ENCODE measurements at places on chromosomes 3 and 15. TPM values are rescaled to one million over a fixed set of nuclear protein-coding genes. Genes with fewer than 3 reads are reported as not detected.

DNA sequence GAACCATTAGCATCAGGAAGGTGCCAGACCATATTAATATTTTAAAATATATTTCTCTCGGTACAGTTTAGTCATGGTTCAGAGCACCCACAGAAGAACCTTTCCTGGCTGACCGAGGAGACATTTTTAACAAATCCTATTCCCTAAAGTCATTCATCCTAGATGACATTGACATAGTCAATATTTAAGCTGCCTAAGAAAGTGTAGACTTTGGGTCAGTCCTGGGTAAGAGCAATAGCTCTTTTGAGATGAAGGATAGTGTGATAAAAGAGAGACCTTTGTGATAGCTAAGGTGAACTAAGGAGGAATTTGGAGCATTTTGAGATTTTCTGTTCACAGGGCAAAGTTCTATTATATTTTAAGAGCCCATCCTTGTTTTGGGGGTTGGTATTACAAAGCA lies 47.5 kb downstream of the ZNF609 start:
- no peak for DNase-seq

DNA sequence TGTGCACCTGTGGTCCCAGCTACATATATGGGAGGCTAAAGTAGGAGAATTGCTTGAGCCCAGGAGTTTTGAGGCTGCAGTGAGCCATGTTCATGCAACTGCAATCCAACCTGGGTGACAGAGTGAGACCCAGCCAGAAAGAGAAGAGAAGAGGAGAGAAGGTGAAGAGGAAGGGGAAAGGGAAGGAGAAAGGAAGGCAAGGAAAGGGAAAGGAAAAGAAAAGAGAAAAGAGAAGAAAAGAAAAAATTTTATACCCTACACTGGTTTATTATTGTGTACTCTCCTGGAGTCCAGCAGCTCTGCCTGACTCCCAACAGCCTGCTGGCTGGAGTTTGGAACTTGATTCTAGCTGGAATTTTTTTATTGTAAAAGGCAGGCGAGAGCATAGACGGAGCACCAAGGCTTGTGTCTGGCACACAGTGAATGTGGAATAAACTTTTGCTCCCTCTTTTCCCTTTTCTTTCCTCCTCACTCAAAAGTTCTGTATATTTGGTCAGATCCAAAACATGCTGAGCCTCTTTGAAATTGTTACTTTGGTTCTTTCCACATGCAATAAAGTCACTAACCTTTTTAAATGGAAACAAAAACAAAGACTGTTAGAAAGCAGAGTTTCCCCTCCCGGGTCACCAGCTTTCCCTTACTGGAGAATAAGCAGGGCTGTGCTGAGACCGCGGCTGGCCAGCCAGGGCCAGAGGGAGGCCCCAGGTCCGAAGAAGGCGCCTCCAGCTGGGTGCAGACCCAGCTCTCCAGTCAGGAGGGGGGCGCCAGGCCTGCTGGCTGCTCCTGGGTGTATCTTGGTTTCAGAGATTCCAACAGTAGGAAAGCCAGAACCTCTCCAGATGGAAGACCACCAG lies 9.9 kb downstream of the THSD4 start:
- no peak for DNase-seq

The NTRK3 gene
- total RNA-seq: 91.4 TPM

GRCh38 chr3:123404391-123404790 lies 44.5 kb downstream of the ADCY5 start:
- DNase-seq: no peak

The MAPK6 gene
- 62.7 TPM for total RNA-seq

DNA sequence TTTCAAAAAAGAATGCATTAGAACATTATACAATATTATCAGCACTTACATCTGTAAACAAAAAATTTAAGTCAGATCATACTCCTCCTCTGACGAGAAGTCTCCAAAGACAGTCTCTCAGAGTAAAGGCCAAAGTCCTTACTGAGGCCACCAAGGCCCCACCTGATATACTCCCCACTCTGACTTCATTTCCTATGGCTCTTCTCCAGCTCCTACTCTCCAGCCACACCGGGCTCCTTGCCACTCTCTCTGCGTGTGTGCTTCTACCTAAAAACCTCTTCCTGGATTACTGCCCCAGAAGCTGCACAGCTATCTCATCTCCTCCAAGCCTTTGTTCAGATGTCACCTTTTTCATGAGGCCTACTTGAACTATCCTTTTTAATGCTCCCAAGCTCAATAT lies 5.0 kb downstream of the DCP1A start:
- DNase-seq: peak; percentile 77

DNA sequence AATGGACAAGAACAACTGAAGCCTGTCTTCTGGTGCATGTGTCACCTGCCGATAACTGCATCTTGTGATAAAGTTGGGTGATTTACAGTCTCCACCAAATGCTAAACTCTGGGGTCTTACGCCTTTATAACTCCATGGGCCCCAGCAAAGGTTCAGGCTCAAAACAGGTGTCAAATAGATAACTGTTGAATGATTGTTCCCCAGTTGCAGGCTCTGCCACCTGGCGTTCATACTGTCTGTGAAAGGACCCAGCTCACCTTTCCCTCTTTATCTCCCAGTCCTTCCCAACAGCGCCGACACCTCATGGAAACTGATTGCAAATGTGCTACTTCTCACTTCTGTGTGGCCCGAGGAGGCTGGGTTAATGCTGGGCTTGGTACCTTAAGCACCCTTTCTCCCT lies 8.3 kb upstream of the SNX22 start:
- DNase-seq: no peak

The HHATL gene
- not detected for total RNA-seq

The PRICKLE2 gene
- total RNA-seq: 74.8 TPM

The CAND2 gene
- total RNA-seq: 18.2 TPM

- DNase-seq: peak; percentile 21
These were observed 70.7 kb downstream of the ANXA2 start for GRCh38 chr15:60326824-60327654.
